ENCODE measurements at places on chromosomes 11 and 22.
A peak's percentile ranks its signal among the peaks of the same experiment; 100 is the strongest.

GRCh38 chr11:3087821-3088800 lies 30.9 kb upstream of the CARS1 start:
- no peak for DNase-seq

- no peak for DNase-seq
Measured at GRCh38 chr11:119537306-119538253, 114.6 kb upstream of the THY1 start.

DNA sequence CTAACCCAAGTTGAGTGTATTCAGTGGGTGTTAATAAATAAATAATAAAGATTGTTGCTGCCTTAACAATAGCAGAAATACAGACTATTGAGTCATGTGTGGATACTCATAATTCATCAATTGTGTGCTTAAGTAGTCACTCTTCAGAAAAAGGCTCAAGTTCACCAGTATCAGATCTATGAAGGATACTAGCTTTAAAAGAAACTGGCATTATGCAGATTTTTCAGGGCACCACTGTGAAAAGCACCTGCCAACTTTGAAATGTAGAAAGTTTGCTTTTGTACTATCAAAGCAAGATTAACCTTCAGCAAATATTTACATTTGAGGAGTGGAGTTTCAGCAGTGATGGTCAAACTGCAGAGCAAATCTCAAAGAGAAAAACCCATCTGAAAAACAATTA lies 20.1 kb upstream of the SYTL2 start:
- no peak for DNase-seq

- DNase-seq, result no peak
Measured at GRCh38 chr22:49618677-49618953, 209.1 kb downstream of the BRD1 start.

DNA sequence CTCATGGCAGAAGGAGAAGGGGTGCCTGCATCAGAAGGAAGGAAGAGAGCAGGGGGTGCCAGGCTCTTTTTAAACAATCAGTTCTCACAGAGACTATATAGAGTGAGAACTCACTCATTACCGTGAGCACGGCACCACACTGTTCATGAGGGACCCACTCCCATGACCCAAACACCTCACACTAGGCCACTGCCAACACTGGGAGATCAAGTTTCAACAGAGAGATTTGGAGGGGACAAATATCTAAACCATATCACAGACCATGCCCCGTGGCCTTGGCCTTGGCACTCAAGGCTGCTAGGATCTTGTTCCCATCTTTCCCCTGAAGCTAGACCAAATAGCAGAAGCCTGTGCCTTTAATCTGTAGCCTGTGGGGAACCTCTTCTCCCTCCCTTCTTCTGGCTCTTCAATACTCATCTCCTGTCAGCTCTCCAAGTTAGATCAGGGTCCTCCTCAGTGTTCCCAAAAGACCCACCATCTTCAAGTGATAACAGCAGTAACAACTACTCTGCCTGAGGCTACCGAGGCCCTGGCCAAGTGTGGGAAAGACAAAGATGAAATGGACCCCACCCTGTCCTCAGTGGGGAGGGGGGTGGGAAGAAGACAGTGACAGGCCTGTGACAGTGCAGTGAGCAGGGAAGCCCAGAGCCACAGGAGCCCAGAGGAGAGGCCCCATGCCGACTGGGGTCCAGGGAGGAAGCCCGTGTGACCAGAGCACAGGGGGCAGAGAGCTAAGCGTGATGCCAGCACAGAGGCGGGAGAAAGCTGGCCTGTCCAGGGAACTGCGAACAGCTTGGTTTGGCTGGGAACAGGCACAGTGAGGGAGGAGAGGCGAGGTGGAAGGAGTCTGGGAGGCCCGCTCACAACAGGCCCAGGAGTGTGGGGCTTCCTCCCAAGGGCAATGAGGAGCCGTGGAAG lies 72.6 kb downstream of the MYO7A start:
- no peak for DNase-seq

DNA sequence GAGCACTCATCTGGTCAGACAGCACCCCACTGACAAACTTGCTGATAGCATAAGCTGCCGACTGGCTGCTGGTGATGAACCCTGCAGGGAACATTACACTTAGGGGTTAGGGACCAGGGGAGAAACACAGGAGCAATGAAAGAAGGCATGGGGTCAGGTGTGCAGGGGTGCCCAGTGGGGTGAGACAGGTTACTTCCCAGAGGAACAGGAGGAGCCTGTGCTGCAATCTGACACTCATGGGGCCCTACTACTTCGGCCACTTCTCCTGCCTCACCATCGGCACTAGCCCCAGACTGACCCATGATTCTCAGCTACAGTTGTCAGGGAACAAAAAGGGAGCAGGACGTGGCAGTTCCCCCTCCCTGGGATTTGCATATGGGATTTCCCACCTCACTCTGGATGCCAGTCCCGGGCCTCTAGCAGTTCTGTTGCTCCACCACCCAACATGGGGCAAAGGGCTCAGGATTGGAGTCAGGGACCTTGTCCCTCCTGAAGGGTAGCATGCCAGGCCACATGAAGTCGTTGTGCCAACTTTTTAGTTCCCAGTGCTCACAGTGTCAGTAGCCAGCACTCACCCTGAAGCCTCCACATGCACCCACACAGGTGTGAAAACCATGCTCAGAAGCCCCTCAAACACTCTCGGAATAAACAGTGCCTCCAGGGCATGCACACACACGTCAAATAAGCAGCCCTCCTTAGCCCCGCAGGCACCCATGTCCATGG lies 2.2 kb downstream of the SLC37A4 start:
- DNase-seq, result peak; percentile 28

- DNase-seq, result no peak
Measured at GRCh38 chr11:57713835-57714234, 1.4 kb downstream of the TMX2 start.

GRCh38 chr11:63551091-63551888 lies 11.9 kb downstream of the PLAAT2 start:
- DNase-seq, result no peak

DNA sequence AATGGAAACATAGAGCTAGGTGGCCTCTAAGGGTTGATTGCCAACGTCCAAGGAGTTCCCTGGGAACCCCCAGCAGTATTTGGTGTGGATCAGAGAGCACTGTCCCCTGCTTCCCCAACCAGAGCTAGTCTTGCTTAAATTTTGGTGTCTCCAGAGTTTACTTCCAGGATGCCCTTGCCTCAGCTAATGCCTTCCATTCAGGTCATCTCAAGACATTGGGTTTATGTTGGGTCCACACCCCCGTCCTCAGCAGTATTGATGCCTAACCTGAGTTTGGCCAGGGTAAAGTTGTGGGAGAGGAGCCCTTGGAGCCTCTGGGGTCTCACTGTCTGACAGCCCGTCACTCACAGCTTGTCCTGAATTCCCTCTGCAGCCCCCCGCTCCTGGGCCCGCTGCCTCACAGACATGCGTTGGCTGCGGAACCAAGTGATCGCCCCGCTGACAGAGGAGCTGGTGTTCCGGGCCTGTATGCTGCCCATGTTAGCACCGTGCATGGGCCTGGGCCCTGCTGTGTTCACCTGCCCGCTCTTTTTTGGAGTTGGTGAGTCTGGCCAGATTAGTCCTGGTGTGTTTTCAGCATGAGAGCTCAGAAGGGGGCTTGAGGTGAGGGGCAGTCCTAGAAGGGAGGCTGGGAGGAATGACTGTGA lies 1.4 kb downstream of the RCE1 start:
- DNase-seq, result no peak

DNA sequence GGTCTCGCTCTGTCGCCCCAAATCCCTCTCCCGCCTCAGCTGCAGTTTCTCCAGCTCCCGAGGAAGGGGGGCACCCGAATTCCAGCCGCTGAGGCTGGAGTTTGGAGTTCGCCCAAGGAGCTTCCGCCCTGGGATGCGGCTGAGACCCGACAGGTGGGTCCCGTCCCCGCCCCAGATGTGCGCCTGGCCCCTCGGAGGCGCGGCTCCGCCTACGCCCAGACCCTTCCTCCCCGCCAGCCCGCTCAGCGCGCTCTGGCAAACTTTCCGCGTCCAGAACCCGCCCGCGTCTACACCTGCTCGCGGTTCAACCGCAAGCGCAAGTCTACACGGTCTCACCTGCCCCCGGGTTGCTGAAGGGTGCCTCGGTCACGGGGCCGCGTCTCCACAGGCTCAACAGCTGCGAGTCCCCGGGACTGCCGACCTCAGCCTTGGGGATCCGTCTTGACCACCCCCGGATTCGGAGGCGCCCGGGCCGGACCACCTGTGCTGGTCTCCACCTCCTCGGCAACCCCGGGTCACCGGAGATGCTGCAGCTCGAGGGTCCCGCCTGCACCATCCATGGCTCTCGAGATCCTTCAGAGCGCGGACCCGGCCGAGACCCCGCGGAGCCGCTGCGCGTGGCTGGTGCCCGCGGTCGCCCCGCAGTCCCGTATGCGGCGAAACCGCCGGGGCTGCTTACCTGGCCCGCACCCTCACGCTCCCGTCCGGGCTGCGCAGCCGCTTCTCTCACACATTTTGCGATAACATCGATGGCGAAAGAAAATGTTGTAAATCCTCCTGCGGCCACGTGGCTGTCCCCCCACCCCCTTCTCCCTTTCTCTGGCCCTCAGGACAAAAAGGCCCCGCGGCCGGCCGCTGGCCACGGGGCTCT lies 63.6 kb downstream of the NFAM1 start:
- DNase-seq, result no peak

DNA sequence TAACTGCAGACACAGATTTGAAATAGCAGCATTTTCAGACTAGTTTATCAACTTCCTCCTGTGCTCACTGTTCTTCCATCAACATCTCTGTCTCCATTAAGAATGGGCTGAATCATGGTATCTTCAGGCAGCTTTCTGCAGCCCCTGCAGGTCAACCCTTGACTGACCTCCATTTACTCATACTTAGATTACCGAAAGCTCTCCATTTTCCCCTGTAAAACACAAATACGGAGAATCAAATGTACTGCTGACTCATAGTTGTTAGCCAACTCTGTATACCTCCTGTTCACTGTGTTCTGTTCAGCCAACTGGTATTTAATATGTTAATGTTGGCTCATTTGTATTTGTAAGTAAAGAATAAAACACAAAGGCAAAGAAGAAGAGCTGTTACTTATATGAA lies 364.0 kb downstream of the CASP12 start:
- DNase-seq, result no peak

- DNase-seq, result no peak
Measured at GRCh38 chr11:79415411-79415810, 25.4 kb downstream of the TENM4 start.

DNA sequence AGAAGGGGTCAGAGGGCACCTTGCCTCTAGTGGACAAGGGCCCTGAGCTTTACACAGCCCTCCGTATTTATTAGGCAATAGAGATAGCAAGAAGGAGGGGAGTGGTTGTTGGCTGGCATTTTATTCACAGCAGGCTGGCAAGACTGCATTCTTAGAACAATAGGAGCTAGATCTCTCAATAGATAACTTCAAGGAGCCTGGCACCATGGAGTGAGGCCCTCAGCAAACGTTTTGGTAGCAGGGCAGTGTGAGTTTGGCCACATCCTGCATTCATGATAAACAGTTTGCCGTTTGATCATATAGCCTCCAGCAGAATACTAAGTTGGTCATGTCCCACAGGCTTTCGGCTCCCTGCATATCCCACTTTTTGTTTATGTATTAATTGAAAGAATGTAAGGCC lies 31.6 kb downstream of the OR10A6 start:
- no peak for DNase-seq

DNA sequence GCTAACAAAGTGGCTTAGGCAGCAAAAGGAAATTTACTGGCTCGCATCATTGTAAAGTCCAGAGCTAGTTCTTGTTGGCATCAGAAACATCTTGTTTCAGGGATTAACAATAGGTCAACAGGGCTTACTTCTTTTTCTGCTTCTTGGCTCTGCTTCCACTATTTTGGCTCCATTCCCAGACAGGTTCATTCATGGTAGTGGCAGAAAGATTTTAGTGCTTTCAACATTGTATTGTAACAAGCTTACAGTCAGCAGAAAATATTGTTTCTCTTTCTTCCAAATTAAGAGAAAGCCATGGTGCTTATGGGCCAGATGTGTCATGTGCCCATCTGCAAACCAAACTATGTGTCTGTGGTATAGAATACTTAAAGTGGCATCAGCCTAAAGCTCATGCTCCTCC lies 315.6 kb downstream of the RAB38 start:
- DNase-seq, result no peak

GRCh38 chr22:37260155-37260795 lies 16.2 kb upstream of the RAC2 start:
- DNase-seq, result no peak

DNA sequence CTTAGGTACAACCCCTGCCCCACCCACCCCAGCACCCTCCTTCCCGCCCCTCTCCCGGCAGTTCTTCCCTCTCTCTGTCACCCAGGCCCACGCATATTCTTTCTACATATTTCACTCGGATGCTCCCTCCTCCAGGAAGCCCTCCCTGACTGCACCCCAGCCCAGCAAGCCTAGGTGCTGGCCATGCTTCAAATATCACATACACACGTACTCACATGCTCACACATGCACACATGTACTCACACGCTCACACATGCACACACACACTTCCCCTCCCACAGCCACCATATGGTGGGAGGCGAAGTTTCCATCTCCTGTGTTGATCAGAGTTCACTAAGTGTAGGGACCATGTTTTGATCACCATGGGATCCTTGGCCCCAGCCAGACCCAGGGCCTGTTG lies 90.4 kb downstream of the WNT7B start:
- no peak for DNase-seq

DNA sequence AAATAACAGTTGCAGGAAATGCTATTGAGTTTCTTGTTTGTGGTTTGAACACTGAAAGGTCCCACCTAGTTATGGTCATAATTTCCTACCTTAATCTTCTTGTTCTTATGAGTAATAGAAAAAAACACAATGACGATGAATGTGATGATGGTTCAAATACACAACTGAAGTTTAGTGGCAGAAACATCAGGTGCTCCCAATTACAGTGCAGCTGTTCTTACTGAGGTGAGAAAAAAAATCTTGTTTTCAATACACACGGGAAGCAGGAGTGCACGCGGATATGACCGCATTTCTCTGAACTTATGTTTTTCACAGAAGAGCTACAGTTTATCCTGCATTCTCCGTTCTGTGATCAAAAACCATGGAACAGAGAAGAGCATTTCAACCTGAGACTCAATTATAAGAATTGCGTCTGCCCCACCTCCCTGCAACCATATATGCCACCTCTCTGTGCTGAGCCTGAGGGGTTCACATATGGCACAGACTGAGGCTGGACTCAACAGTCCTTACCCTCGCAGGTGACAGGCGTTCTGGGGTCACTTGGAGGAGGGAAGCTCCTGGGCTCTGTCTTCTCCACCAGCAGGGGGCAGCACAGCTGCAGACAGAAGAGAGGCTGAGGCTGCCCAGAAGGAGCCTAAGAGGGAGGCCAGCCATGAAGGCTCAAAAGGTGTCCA lies 99.7 kb upstream of the IGLL5 start:
- peak; percentile 85 for DNase-seq

GRCh38 chr22:36571991-36572390 lies 43.0 kb upstream of the EIF3D start:
- DNase-seq, result no peak

All from suppressor macrophage treated with lipopolysaccharide for 4 hours (primary cell).